Effector CD4-positive, alpha-beta T cell (primary cell): ENCODE measurements at places on chromosomes 6 and 20.

DNA sequence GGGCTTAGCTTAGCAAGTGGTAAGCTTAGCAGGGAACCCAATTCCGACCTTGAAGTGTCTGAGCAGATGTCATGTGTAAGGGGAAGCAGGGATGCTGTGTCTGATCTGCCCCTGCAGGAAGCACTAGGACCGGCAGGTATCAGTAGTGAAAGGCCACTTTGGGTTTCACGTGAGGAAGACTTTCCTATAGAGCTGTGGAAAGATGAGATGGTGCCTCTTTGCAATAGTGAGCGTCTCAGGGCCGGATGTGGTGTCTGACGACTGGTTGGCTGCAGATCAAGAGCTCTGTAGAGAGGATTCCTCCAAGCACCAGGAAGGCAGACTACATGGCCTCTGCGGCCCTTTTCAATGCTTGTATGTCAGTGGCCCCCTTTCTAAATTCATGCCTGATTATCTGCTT lies 98.3 kb downstream of the TIAM2 start:
- peak; percentile 6 for DNase-seq

GRCh38 chr20:30491016-30491415 lies 766.4 kb upstream of the DEFB115 start:
- DNase-seq = no peak

DNA sequence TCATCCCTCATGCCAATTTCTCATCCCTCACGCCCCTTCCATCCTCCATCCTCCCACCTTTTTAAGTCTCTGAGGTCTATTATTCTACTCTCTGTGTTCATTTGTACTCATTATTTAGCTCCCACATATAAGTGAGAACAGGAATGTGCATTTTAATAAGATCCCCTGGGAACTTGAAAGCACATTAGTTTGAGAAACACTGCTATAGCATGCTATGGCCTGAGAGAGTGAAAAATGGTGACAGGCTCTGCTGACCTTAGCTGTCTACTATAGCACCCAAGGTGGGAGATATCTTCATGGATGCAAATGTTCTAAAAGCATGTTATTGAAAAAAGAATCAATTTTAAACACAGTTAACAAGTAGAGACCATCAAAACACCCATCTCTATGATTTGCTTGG lies 712.0 kb downstream of the TFAP2A start:
- DNase-seq = no peak

DNA sequence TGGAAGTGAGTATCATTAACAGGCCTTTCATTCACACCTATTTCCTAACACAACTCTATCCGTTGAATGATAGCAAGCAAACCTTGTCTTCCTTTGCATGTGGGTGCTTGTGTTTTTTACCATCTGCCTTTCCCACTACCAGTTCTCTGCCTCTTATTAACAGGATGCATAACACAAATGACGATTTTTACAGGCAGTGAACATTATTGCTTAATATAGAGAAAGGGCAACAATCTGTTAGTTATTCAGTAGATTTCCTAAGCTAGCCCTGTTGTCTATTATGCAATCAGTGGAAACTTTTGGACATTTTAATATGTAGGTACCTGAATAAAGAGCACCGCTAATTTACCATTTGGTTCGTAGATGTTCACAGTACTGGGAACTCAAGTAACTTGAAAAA lies 348.8 kb upstream of the PLCB4 start:
- DNase-seq = no peak

DNA sequence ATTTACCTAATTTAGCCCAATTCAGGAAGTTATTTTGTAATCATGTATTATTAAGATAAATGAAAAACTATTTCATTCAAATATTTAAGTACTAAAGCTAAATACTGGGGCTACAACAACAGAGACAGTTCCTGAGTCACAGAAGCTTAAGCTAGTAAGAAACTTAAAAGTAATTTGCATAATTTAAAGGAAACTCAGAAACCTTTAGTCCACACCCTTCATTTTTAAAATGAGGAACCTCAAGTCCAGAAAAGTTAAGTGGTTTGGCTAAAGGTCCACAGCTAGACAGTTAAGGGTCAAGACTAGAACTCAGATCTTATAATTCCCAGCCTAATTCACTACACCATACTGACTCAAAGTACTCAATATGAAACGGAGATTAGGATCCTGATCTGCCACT lies 7.2 kb downstream of the LMBRD1 start:
- DNase-seq = no peak

DNA sequence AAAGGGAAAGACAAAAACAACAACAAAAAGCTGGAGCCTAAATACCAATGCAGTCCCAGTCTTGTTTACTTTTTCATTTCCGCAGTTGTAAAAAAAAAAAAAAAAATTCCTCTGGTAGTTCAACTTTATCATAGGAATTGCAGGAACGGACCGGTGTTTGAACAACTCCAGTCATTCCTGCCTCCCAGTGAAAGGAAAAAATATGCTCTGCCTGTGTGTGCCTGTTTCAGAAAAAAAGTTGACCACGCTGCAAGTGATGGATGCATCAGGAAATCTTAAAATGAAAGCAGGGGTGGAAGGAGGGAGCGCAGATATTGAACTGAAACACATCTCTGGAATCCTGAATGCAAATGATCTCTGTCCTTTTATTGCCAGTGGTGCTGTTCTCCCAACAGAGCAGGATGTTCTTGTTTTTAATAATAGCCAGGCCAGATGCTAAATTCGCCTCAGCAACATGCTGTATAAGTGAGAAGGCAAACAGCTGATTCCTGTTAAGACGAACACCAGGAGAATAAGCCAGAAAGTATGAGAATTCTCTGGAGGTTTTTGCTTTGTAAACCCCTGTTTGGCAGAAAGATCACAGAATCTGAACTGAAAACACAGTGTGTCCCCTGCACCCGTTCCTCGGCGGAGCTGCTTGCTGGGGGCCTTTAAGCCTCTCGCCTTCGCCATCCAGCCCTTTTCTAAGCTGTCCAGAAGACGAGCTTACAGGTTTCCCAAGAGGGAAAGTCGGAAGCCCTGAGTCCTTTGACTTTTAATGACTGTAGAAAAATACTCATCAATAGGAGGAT lies 178.4 kb upstream of the SUPT3H start:
- no peak for DNase-seq

DNA sequence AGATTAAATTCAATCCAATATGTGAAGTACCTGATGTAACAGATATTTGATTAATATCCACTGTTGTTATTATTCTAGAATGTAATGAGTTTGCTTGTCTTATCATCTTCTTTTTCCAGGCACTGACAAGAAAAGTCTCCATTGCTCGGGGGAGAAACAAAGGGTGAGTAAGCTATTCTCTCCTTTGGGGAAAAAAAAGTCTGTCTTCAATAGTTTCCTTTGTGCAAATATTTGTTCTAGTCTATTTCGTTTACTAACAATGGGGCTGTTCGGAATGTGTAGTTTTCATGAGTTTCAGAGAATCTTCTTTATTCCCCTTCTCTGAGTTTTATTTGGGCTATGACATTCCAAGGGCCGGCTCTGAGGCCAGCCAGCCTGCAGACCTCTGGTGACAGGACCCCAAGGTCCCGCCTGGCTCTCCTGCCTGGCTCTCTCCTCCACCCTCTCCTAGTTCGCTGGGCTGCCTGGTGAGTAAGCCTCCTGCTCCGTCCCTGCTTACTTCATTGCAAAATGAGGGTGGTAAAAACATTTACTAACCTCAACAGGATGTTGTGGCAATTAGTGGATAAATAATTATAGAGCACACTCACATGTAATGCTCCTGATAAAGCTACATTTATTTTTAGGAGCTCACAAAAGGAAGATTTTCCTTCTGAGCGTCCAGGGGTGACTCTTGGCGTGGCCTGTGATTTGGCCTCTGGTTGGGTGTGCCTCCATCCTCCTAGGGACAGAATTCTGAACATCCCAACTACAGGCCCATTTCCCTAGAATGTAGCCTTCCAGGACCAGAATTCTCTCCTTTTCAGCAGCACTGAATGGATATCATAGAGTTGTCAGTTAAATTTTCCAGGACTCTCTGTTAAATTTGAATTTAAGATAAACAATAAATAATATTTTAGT lies 43.1 kb upstream of the SNX9 start:
- DNase-seq = no peak

- no peak for DNase-seq
These were observed 172.6 kb downstream of the CD83 start for GRCh38 chr6:14290041-14290771.

GRCh38 chr6:56024931-56025330 lies 149.5 kb upstream of the BMP5 start:
- DNase-seq = no peak

- no peak for DNase-seq
These were observed 87.9 kb upstream of the CDYL start for GRCh38 chr6:4687989-4688947.
